ENCODE measurements at places on chromosomes 6 and 20. TPM values are rescaled to one million over a fixed set of nuclear protein-coding genes. Genes with fewer than 3 reads are reported as not detected.

GRCh38 chr6:128574402-128574801, 54.0 kb upstream of the PTPRK start:
- no peak for DNase-seq

- peak; percentile 70 for DNase-seq
These were observed 189.0 kb upstream of the CDYL start for GRCh38 chr6:4587171-4587570.

GRCh38 chr6:114151064-114151690, 180.2 kb upstream of the HDAC2 start:
- DNase-seq = no peak

- no peak for DNase-seq
These were observed 139.5 kb upstream of the AGPAT4 start for GRCh38 chr6:161413355-161413771.

DNA sequence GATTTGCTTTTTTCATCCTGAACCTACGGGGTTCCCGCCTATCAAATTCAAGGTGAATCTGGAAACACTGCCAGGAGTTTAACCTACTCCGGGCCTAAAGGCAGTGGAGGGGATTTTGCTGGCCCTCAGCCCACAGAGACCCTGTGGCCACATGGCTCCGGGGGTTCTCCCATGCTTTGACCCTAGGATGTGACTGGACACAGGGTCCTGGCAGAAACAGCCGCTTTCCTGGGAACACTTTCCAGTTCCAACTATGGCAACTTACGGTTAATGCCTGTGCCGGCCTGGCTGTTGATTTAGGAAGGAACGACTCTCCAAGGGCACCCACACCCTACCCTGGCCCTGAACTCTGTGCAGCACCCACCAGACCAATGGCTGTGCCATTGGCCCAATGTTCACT, 141.7 kb upstream of the RPS6KA2 start:
- no peak for DNase-seq

DNA sequence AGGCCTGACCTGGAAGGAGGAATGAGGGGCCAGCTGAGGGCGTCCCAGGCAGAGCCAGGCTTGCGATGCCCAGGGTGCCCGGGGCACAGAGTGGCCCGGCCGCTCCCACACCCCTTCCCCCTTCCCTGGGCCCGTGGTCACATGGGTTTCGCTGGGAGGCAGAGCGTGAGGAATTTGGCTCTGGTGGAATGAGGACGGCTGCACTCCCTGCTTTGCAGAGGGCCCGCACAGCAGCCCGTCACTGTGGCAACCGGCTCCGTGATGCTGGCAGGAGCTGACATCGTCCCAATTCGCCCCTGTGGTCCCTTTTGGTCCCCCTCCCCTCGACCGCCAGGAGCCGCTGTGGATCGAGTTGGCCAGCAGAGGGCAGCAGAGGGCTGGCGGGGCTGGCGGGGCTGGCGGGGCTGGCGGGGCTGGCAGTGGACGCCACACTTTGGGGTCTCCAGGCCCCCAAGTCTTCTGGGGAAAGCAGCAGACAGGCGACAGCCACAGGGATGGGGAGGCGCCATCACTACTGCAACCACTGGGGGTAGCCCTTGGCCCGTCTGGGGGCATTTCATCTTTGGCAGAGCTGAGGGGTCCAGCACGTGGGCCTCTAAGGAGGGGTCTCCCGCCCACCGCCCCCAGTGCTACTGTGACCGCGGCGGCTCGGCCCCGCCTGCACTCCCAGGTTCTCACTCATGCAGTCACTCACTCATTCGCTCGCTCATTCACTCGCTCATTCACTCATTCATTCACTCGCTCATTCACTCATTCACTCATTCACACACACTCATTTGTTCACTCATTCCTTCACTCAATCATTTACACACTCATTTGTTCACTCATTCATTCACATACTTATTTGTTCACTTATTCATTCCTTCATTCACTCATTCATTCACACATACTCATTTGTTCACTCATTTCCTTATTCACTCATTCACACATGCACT, 49.7 kb upstream of the BHLHE23 start:
- no peak for DNase-seq

- no peak for DNase-seq
These were observed 7.7 kb upstream of the JAG1 start for GRCh38 chr20:10681494-10681893.

GRCh38 chr6:37741757-37742400, 44.2 kb upstream of the MDGA1 start:
- no peak for DNase-seq

GRCh38 chr6:111803804-111804203, 69.4 kb downstream of the FYN start:
- no peak for DNase-seq

- DNase-seq = no peak
These were observed 329.1 kb downstream of the LAMA2 start for GRCh38 chr6:129212081-129212480.

GRCh38 chr6:2209226-2209809, 36.1 kb downstream of the GMDS start:
- no peak for DNase-seq

GRCh38 chr6:84074988-84075781, 41.6 kb downstream of the MRAP2 start:
- DNase-seq = no peak

DNA sequence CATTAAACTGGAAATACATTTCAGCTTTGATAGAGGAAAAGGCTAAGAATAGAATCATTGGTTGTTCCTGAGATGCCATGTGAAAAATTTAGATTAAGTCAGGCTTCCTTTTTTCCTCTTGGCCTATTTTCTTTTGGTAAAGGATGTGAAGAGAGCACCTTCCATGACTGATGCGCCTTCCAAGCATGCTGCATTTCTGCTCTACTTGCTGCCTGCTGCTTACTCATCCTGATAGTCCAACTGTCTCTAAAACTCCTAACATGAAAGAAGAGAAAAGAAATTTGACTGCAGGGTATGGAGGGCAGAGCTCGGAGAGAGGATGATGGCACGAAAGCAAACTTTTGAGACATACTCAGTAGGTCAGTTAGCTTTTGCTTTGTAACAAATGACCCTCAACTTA, 28.8 kb downstream of the SNAP25 start:
- no peak for DNase-seq

GRCh38 chr6:111461860-111462259, 21.2 kb downstream of the REV3L start:
- DNase-seq = no peak

DNA sequence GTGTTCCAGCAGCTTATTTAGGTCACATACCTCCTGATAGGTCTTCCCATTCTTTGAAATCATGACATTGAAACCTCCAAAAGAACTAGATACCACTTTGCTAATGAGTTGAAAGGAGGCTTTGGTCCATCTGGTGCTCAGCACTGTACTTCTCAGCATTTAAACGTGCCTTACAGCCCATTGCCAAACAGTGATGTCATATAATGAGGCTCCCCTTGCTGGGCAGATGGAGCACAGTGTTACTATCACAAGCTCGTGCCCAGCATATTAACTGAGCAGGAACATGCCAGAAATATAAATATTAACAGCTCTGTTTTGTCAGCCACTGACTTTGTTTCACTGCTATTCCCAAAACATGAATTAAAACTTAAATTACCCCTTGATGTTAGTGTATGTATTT, 25.5 kb upstream of the MAPK13 start:
- no peak for DNase-seq

DNA sequence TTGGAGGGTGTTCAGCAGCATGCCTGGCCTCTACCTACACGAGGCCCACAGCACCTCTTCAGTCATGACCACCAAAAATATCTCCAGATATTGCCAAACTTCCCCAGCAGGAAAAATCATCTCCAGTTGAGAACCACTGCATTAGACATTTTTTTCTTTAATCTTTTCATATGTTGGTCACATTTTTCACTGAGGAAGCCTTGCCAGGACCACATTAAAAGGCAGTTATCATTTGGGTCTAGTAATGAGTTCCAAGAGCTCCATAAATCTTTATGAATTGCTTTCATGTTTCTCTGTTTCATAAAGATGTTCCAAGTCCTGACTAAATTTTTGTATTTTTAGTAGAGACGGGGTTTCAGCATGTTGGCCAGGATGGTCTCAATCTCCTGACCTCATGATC, 28.8 kb downstream of the MTRES1 start:
- no peak for DNase-seq

DNA sequence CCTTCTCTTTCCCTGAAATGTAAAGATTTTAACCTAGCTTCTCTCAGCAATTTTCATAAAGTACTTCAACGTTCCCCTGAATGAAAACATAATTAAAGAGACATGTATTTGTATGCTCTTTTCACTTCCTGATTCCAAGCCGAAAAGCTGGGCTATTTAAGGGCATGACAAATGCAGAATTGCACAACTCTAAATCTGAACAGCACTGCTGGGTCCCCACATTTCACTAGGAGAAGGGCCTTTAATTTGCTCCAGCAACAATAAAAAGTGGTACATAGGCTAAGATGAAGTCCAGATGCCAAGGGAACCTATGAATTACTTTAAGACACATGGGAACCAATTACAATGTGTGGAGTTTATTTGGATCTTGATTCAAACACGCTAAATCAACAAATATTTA, 42.0 kb downstream of the IRAK1BP1 start:
- no peak for DNase-seq

- no peak for DNase-seq
These were observed 467.4 kb upstream of the PLCB4 start for GRCh38 chr20:8601542-8601912.

DNA sequence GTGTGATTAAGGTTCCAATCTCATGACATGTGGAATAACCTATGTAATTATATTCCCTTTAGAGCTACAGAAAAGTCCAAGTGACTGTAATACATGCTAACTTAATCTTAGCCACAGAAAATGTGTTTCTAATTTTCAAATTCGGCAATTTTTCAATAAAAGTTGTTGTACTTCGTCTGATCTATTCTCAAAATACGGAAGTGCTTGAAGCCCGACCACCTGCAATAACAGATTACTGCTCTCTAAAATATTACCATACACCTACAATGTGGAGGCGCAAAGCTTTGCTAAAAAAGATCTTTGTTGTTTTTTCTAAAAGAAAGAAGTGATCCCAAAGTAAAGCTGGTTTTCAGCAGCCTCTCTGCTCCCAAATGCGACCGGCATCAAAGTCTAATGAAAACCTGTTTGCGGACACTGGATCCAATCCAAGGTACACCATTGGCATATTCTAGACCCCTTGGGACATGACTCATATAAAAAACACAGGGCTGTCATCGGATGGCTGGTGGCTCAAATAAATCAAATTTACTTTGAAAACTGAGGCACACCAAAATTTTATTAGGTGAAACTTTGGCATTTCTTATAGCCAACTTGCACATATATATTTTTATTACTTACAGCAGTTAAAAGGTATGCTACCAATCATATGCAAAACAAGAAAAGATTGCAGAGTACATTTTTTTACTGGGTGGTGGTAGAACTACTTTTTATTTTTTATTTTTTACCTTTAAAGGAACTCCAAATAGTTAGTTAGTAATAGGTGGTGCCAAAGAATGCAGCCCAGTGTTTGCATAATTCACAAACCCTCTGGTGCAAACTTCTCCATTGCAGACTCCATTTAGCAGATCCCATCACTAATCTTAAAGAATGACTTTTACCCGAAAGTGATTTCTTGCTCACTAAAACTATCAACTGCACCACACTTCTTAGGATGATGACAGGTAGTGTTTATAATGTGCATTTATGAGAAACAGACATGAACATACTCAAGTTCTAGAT, 118.7 kb upstream of the TBX18 start:
- DNase-seq = no peak

DNA sequence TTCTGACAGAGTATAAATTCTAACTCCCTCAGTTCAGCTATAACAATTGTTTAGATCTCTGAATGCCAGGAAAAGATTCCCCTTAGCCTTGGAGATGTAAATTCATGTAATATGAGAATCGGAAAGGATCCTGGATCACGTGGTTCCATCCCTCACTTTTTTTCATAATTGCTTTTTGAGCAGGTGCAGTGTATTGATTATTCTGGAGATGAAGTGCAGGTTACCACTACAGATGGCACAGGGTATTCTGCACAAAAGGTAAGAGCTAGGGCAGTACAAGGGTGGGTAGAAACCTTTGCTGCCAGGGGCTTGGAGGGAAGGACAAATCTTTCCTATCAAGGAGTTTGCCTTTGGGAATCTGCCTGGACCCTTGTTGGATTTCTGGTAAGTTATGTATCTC, 52.7 kb downstream of the KDM1B start:
- DNase-seq = no peak

- DNase-seq = no peak
These were observed 124.6 kb upstream of the BTN3A2 start for GRCh38 chr6:26240157-26241032.

- DNase-seq = no peak
These were observed 572 bp upstream of the ZDHHC14 start for GRCh38 chr6:157380458-157380778.

- no peak for DNase-seq
These were observed 792 bp downstream of the RSPH3 start for GRCh38 chr6:158999154-158999665.

DNA sequence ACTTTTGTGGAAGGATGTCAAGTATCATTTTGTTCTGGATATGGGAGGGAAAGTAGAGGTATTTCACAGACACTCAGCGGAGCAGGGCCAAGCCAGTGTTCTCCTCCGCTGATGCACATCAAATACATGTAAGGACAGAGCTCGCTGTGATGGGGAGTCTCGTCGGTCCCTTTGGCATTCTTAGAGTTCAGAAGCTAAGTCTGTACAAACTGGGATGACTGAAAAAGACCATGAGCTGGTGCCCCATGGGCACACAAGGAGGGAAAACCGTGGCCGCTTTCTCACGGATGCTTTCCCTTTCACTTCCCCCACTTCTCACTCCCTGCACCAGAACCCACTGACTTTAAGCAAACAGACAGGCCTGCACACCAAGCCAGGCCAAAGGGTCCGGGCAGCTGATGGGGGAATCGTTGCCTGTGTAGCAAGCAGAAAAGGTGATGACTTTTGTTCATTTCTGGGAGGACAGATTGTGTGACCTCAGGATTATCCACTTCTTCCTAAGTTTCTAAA, 27.7 kb upstream of the MPC1 start:
- no peak for DNase-seq

GRCh38 chr20:8670893-8671215, 398.0 kb upstream of the PLCB4 start:
- no peak for DNase-seq

- DNase-seq = no peak
These were observed 42.1 kb downstream of the NUDT3 start for GRCh38 chr6:34350137-34350933.

GRCh38 chr20:33915726-33916331, 77.9 kb upstream of the RALY start:
- no peak for DNase-seq

GRCh38 chr6:100001915-100002388, 7.9 kb upstream of the MCHR2 start:
- no peak for DNase-seq

- no peak for DNase-seq
These were observed 175.2 kb upstream of the AFDN start for GRCh38 chr6:167651318-167652041.

TSBP1 gene
- total RNA-seq = not detected

FLOT1 gene
- total RNA-seq = 148 TPM

STMND1 gene
- total RNA-seq = not detected

CDH4 gene
- total RNA-seq = 1.3 TPM

LGSN gene
- total RNA-seq = not detected

SMIM29 gene
- 23.7 TPM for total RNA-seq

MAK gene
- 0.42 TPM for total RNA-seq

LY86 gene
- 1.8 TPM for total RNA-seq

HLA-DRA gene
- 123 TPM for total RNA-seq

KCNK16 gene
- not detected for total RNA-seq

VAPB gene
- total RNA-seq = 28.3 TPM

EEF1A2 gene
- 7.6 TPM for total RNA-seq

RAD21L1 gene
- not detected for total RNA-seq

GJA10 gene
- total RNA-seq = not detected

C6orf89 gene
- total RNA-seq = 58.1 TPM

COX4I2 gene
- total RNA-seq = 14.2 TPM

C6orf47 gene
- 24.5 TPM for total RNA-seq

MKKS gene
- 14.1 TPM for total RNA-seq

EDN3 gene
- 18.0 TPM for total RNA-seq

SNX21 gene
- total RNA-seq = 57.5 TPM

IL17F gene
- total RNA-seq = not detected
